Kidney epithelial cell (primary cell): ENCODE measurements at places on chromosomes 5 and 9. TPM values are rescaled to one million over a fixed set of nuclear protein-coding genes. Genes with fewer than 3 reads are reported as not detected.

- no peak for DNase-seq
Measured at GRCh38 chr5:132064140-132064539, 3.7 kb downstream of the IL3 start.

Gene HMCN2
- 0.14 TPM in 1 of 2 replicates, not detected in the other for total RNA-seq

- no peak for DNase-seq
Measured at GRCh38 chr9:24932785-24933184, 387.1 kb upstream of the IZUMO3 start.

- DNase-seq, result no peak
Measured at GRCh38 chr5:16048132-16048531, 131.5 kb downstream of the MARCHF11 start.

DNA sequence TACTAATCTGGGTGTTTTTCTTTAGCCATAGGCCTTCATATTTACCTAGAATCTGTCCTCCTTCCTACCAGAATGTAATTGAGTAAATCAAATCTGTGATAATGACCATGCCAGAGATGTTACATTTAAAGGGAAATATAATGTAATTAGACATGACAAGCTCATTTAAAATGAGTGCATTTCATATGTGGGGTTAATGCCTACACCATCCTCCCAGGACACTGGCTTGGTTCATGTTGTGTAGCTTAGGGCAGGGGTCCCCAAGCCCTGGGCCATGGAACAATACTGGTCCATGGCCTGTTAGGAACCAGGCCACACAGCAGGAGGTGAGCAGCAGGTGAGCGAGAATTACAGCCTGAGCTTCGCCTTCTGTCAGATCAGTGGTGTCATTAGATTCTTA, 276.9 kb upstream of the DAP start:
- no peak for DNase-seq

DNA sequence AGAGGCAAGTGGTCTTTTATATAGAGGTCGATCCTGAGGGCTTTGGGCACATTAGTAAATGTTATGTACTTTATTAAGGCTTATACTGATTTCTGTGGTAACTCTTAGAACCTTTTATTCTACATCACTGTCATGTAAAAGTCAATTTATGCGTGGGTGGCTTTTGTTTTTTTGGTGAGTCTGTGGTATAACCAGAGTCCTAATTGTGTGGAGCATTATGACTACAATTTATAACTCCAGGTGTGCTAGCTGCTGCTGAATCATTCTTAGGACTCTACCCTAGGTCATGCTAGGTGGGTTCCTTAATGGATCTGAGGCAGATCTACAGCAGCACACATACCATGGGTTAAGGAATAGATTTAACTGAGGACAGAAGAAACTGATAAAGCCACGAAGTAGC, 33.9 kb upstream of the KCNN2 start:
- DNase-seq, result no peak

DNA sequence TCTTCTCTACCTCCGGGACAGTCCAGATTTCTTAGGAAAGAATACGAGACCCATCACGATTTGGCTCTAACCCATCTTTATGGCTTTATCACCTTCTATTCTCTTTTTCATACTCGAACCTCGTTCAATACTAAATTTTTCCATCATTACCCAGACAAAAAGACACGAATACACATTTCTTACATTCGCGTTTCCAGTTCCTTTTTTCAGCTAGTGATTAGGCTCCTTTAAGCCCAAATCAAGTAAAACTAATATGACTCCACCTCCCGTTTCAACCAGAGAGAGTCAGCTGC, 506 bp downstream of the ZBTB6 start:
- DNase-seq, result no peak

Gene RIC1
- total RNA-seq, result 15.7 and 16.8 TPM in 2 replicates

Gene C8G
- not detected in 2 replicates for total RNA-seq

DNA sequence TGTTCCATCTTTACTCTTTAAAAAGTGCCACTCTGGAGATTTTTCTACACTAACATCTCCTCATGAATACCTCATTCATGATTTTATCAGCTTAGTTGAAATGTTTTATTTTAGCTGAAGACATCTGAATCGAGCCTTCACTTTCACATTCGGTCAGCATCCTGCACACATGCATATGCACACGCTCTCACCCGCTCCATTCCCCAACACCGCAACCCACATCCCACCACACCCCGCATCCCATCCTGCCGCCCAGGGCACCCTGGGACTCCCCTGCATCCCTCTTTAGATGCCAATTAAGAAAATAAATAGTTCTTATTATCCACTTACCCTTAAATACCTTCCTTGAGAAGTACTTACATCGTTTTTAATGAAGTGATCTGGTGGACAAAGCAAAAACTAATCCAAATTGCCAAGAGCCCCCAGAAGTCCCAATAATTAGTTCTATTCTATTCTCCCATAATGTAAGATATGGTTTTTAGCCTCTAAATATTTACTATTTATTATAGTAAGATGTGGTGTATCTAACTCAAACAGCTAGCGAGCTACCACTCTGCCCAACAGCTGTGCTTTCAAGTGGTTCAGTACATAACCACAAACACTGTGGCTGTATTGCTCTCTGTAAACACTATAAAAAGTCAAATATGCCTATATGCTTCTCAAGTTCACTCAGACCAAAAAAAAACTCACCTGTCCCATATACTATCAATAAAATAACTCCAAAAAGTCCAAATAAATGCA, 38.2 kb downstream of the GZMK start:
- no peak for DNase-seq

Gene ZNF484
- total RNA-seq, result 9.1 and 10.2 TPM in 2 replicates

DNA sequence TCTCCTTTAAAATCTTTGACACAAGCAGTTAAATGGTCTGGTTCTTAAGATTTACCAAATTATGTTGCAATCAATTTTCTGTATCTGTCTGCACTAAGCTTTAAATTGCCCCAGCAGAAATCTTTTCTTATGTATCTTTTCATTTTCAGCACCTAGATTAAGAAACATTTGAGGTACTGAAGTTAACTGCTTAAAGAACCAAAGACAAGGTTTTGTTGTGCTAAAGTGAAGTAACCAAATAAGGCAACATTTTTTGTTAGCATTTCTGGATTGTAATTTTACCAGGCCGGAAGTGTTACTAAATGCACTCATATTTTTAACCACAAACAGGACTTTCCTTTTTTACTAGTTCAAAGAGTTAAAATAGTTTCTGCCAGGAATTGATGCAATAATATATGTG, 24.1 kb upstream of the MTAP start:
- DNase-seq, result no peak

Gene SMIM33
- not detected in 2 replicates for total RNA-seq

Gene GRIN1
- 0.04 TPM in 1 of 2 replicates, not detected in the other for total RNA-seq

DNA sequence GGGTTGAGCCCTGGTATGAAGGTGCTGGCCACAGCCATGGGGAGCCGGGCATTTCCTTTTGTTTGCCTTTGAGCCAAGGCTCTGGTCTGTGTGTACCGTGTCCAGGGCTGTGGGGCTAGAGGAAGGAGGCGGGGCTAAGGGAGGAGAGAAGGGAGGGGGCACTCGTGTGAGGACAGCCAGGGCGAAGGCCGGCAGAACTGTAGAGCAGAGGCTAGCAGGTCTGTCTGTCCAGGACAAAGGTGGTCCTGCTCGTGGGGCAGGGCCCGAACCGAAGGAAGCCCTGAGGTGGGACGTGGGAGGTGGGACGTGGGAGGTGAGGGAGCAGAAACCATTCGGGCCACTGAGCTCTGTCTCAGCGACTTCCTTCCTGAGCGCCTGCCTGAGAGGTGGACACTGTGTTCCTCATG, 41.3 kb upstream of the TESK1 start:
- DNase-seq, result no peak

DNA sequence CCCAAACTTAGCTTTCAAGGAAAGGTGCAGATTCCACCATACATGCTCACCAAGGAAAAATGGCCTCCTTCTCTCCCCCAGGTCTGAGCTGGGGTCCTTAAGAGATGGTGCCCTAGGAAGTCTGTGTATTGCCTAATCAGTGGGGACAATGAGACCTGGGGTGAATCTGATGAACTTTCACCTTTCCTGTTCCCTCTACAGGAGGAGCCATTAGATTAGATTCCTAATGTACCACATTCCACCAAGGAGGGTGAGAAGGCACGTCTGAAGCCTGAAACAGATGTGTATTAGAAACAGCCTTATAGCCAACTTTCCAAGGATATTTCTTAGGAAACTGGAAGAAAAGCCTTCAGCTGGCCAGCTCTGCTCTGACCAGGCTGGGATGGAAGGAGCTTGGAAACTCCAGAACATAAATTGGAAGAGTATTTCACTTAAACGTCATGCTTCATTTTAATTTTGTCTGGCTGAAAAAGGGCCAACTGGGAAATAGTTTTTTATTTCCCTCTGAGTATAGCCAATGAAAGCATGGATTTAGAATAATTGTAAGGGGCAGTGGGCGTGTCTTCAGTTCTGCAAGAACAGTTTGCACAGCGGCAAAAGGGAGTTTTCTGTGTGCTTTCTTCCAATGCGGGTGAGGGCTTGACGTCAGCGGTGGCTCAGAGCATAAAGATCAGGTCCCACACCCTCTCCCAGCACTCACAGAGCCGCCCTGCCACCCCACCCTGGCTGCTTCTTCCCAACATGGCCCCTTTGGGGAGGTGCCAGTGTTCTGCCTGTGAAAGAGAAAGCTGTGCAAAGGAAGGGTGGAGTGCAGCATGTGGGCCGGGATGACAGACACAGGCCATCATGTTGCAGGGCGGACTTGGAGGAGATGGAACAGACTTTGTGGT, 210.9 kb downstream of the ESM1 start:
- DNase-seq, result no peak

GRCh38 chr5:31247381-31247780, 53.9 kb downstream of the CDH6 start:
- DNase-seq, result no peak

- no peak for DNase-seq
Measured at GRCh38 chr9:135380311-135380960, 99.1 kb upstream of the PPP1R26 start.

Gene SOHLH1
- not detected in 2 replicates for total RNA-seq

Gene SPATA31A1
- total RNA-seq, result not detected in 2 replicates

DNA sequence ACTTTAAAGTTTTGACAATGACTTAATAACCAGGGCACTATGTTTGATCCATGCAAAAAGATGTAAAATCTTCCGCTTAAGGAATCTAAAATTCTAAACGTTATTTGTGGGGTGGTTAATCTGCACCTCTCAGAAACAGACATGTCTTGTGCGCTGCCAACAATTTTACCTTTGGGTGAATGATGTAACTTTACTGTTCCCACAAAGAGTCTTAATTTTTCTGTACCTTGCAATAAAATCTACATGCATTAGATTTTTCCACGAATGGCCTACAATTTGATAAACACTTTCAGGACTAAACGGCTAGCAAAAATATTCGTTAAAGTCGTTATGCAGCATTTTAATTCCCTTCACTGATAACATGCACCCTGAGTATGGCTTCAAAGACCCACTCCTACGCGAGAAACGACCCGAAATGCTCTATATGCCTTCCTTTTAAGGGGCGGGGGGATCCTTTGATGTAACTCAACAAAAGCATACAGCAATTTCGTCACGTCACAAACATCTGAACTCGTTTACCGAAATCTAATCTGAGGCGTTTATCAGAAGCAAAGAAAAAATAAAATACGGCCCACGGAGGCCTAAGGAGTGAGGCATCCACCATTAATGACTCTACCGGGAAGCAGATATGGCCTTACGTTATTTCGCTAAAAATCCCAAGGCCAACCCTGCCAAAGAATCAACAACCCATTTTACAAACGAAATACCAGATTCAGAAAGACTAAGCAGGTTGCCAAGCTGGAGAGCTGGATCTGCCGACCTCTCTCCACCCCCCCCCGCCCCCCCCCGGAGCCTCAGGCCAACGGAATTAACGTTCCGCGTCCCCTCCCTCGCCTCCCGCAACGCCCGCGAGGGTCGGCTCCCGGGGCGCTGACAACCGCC, 621 bp downstream of the AK6 start:
- no peak for DNase-seq

Gene MAMDC4
- 3.7 and 6.4 TPM in 2 replicates for total RNA-seq

DNA sequence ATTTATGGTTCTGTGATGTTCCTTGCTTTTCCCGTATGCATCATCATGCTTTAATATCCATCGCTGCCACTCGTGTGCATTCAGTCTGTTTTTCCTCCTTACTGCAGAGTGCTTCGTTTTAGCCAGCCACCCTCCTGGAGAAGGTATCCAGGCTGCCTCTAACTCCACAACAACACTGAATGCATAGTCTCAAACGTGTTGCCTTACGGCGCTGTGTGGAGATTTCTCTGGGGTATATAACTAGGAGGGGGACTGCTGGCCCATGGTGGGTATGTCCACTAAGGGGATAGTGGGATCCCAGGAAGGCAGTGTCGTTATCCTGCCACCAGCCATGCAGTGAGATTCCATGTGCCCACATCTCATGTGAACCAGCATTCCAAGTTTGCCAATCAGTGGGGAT, 16.4 kb downstream of the BTNL9 start:
- no peak for DNase-seq

- DNase-seq, result no peak
Measured at GRCh38 chr9:113581865-113582697, 118.6 kb downstream of the RGS3 start.

Gene PDZD2
- total RNA-seq, result 5.5 and 6.7 TPM in 2 replicates

Gene IL5
- total RNA-seq, result not detected in 2 replicates

Gene SPAAR
- not detected in 2 replicates for total RNA-seq

GRCh38 chr5:7445831-7446230, 49.9 kb downstream of the ADCY2 start:
- DNase-seq, result no peak

GRCh38 chr5:158857371-158857770, 242.3 kb downstream of the EBF1 start:
- DNase-seq, result no peak

DNA sequence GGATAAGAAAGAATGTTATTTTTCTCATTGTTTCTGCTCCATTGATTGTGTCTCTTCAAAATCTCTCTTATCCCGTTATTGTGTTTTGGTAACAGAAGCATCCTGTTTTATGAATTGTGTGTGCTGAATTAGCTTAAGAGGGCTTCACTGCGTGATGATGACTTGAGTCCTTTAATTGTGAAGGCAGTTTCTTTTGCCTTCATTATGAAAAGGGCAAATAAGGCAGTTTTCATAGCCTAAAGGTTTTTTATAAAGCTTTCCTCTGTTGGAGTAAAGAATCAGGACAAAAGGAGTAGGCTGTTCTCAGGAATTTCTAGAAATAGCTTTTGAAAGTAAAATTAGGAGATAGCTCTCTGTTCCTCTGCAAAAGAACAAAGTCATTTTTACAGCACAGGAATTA, 169.8 kb downstream of the FOCAD start:
- no peak for DNase-seq

- no peak for DNase-seq
Measured at GRCh38 chr5:116152169-116152568, 67.3 kb downstream of the COMMD10 start.

GRCh38 chr9:134049236-134049635, 18.6 kb downstream of the BRD3 start:
- DNase-seq, result no peak

GRCh38 chr9:25704800-25705199, 26.6 kb upstream of the TUSC1 start:
- no peak for DNase-seq

DNA sequence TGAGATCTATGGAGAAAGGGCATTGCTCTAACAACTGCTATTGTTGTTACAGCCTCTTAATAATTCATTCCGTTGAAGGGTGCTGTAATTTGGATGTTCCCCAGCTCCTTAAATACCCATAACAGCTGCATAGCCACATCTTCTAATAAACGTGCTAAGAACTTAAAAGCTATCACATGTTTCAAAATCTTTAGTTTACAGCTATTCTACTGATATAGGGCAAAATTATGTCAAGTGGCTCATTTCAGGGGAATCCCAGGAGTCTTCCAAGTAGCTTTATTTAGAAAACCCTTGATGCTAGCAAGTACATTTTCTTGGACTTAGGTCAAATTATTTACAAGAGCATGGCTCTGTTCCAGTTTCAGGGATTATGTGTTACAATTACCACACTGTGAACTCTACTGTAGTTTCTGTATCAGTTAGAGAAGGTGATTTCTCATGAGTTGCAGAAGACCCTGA, 990.4 kb upstream of the ACO1 start:
- no peak for DNase-seq

Gene PGGT1B
- 6.6 and 7.2 TPM in 2 replicates for total RNA-seq

GRCh38 chr9:23587903-23588302, 238.1 kb downstream of the ELAVL2 start:
- DNase-seq, result no peak
